ENCODE measurements at places on chromosomes 12 and 14.

DNA sequence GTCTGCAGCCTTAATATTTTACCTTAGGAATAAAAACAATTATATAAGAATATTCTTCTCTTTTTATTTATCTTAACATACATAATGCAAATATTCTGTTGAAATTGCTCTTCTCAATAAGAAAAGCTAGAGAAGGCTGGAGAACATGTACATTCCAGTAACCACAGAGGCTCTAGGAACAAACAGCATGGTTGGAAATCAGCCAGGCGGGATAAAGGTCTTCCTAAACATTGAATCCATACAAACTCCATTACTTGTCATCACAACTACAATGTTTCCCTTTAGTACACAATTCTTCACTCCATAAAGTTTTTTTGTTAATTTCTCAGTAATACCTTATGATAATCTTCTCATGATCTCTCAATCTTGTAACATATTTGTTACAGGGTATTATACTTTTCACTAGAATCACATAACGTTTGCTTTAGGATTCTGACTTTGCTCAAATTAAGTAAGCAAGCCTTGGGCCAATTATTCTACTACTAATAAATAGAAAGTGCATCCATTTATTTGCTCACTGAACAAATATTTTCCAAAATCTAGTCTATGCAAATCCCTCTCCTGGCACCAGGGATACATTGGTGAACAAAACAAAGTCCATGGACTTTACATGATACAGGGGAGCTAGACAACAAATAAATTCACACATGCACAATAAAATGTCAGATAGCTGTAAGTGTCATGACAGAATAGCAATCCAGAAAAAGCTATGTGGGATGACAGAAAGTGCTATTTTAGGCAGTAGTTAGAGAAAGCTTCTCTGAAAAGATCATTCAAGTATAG lies 237.5 kb upstream of the TMTC1 start:
- no peak for DNase-seq

GRCh38 chr14:20440882-20441281 lies 4.9 kb upstream of the KLHL33 start:
- DNase-seq: no peak

GRCh38 chr14:72591391-72591790 lies 302.5 kb downstream of the DPF3 start:
- no peak for DNase-seq

GRCh38 chr12:114809097-114809496 lies 125.1 kb upstream of the TBX3 start:
- no peak for DNase-seq

GRCh38 chr12:48459259-48459658 lies 13.1 kb upstream of the ANP32D start:
- no peak for DNase-seq

DNA sequence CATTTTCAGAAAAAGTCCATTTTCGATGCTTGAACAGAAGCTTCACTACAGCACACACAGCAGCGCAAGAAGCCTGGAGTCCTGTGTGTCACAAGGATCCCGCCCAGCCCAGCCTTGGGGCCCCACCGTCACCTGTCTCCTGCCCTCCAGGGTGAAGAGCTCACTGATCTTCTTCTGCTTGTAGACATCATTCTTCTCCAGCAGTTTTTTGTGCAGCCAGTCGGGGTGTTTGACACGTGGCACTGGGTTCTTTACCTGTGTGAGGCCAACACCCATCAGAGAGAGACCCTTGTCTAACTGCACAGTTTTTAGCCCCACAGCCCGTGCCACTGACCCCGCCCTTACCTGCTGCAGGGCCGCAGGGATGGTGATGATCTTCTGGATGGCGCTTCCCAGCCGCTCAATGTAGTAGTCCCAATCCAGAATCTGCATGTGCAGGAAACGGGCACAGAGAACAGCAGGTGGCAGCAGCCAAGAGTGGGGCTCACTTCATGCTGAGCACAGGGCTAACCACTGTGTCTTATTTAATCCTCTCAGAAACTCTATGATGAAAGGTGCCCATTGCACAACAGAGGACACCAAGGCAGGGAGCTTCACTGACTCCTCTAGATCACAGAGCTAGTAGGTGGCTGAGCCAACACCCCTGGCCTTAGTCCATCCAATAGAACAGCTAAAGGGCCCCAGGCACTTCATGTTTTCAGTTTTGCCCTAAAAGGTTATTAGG lies 30.0 kb downstream of the POLE start:
- no peak for DNase-seq

GRCh38 chr12:15608941-15609340 lies 180.2 kb downstream of the EPS8 start:
- no peak for DNase-seq

DNA sequence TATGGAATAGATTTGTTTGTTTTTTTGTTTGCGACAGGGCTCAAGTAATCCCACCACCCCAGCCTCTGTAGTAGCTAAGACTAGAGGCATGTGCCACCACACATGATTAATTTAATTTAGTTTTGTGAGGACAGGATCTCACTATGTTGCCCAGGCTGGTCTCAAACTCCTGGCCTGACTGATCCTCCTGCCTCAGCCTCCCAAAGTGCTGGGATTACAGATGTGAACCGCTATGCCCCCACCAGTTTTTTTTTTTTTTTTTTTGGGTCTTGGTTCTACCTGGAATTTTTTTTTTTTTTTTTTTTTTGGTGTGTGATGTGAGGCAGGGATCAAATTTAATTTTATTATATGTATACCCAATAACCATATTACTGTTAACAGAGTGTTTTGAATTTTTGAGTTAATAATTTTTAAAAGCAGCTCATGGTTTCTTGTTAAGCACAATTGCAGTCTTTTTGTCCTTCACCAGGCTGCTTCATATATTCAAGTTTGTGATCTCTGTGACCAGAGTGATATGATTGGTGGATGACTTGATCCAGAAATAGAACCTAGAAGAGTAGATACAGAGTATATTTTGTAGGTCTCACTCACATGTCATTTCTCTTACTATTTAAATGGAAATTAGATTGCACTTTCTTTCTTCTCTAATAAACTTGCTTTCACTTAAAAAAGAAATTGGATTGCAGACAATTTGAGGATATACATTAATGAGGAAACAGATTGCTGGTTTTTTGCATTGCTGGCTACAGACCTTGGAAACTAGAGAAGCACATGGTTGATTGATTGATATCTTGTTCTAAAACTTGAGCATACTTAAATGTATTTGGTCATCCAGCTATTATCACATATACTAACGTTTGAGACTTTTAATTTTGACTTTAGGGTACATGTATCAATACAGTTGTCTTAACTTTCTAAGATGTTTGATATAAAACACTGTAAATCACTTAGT lies 13.2 kb downstream of the ADIPOR2 start:
- no peak for DNase-seq

GRCh38 chr12:28253161-28253641 lies 62.9 kb downstream of the CCDC91 start:
- no peak for DNase-seq

DNA sequence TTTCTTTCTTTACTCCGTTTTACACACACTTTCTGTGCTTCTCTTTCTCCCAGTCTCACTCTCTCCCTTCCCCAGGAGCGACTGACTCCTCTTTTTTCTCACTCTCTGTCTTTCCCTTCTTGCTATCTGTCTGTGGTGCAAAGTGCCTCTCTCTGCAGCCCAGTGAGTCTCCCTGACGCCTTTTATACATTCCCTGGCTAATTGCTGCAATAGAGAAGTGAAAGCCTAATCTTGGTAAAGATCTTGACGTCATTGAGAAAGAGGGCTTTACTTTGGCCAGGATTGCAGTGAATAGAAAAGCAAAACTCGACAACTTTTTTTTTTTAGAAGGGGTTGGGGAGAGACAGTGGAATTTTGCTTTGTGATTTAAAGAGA lies 706 bp upstream of the DIO2 start:
- no peak for DNase-seq

GRCh38 chr14:103089386-103090335 lies 4.9 kb upstream of the EXOC3L4 start:
- no peak for DNase-seq

DNA sequence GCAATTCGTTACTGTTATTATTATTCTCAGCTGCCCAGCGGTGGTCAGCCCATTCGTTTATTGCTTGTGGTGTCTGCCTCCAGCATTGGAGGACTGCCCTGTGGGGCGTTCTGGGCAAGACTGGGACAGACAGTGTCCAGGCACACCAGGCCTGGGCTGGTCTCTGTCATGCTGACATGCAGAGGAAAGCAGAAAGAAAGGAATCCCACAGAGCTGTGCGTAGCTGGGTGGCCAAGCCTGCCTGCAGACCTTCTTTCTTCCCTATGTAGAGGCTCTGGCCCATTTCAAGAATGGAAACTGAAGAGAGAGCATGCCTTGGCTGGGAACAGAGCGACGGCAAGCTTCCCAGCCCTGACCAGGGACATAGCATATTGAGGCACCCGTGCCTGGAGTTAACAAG lies 525.3 kb upstream of the TBX3 start:
- DNase-seq: no peak
